ENCODE measurements at places on chromosomes 3 and 15. TPM values are rescaled to one million over a fixed set of nuclear protein-coding genes. Genes with fewer than 3 reads are reported as not detected.

DNA sequence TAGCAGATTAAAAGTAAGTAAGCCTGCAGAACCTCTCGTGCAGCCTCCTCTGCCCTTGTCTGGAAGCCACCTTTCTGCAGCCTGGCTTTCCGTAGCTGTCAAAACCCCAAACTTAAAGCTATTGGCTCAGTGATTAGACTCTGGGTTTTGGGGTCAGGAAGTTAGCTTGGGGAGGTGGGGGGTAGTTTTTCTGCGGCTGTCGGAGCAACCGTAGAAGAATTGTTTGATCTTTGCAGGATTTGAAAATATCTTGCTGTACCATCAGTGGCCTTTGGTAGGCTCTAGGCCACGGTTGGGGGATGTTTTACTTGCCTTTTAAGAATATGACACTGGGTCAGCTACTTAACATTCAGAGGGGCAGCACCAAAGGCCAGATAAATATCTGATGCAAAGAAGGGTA, 88.4 kb upstream of the RASGRP1 start:
- no peak for DNase-seq

DNA sequence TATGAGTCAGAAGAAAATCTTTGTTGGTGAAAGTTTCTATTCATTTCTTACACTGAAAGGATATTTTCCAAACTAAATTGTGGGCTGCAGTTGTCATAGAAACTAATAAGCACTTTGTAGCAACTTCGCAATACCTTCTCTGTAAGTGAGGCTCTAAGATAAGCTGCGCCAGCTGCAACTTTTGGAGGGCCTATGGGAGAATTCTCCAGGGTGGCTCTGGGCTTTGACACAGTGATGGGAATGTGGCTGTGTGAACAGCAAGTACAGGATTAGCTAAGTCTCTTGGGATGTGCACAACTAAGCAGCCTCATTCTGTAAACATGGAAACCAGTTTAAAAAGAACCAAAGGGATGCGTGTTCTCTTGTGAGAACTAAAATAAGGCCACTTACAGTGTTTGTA, 124.6 kb upstream of the SGO1 start:
- DNase-seq = peak; percentile 35

DNA sequence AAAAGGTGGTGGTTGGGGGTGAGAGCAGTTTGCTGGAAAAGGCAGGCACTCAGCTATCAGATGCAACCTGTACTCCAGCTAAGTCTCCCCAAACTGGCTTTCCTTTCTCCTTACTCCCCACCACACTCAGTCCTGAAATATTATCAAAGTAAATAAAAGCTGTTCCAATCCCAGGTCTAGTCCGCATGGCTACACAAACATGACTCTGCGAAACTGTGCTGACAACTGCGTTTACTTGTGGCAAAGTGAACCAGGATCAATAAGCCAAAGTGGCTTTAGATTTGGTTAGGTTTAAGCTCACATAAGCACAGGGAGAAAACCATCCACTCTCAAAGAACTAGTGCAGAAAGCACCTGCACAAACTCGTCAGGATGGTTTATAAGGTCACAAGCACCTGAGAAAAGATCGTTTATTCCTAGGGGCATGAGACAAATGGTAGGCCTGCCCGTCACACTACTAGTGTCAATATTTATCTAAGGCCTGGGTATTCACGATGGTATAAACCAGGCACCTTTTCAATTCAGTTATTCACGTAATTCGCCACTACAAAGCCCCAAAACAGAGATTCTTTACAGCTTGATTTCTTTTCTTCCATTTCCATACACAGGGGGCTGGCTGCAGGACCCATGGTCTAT, 25.3 kb downstream of the LRIG1 start:
- DNase-seq = no peak

DNA sequence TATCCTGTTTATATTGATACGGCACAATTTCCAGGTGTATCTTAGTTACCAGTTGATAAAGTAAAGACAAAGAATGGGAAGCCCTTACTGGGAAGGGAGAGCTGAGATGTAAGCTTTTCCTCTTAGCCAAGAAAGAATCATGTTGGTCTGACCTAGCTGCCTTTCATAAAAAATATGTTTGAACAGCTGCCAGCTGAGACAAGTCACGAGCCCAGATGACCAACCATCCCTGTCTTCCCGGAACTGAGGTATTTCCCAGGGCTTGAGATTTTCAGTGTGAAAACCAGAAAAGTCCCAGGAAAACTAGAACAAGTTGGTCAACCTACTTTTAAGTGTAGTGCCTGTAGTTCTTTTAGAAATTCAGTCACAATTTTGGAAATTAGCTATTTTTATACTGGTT, 3.6 kb upstream of the MYH15 start:
- no peak for DNase-seq

GRCh38 chr3:185843635-185844034, 18.8 kb upstream of the IGF2BP2 start:
- no peak for DNase-seq

DNA sequence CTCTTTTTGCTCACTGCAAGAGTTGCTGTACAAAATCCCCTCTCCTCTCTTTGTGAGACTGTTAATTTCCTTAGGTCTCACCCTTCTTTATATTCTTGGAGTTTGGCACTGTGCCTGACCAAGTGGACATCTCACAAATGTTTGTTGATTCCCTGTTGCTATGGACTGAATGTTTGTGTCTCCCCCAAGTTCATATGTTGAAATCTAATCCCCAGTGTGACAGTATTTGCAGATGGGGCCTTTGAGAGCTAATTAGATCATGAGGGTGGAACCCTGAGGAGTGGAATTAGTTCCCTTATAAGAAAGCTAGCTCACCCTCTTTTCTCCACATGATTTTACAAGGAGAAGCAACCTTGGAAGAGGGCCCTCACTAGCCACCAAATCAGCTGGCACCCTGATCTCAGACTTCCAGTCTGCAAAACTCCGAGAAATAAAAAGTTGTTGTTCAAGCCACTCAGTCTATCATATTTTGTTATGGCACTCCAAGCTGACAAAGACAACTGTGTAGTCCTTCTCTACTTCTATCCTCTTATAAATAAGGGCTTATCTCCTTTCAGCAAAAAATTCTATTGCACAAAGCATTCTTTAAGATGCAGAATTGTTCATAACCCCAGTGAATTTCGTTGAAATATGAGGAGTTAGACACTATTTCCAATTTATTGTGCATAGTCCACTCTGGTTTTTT, 65.5 kb upstream of the NPHP3 start:
- no peak for DNase-seq

DNA sequence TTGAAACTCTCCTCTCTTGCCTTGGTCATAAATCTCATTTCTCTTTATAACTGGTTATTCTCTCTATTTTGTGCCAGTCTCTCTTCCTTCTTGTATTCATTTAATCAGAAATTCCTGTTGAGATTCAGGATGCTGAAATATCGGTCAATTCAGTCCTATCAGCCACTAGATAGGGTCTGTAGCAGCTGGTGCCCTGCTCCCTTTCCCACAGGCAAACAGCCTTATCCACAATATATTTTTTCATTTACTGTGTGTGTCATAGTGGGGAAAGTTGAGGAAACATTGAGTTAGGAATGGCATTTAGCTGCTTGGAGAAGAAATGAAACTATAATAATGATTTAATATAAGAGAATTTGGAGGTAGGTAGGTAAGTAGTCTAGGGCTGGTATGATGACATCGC, 146.3 kb downstream of the RBPMS2 start:
- no peak for DNase-seq

GRCh38 chr15:25171856-25172687, 217.3 kb downstream of the SNRPN start:
- DNase-seq = no peak

DNA sequence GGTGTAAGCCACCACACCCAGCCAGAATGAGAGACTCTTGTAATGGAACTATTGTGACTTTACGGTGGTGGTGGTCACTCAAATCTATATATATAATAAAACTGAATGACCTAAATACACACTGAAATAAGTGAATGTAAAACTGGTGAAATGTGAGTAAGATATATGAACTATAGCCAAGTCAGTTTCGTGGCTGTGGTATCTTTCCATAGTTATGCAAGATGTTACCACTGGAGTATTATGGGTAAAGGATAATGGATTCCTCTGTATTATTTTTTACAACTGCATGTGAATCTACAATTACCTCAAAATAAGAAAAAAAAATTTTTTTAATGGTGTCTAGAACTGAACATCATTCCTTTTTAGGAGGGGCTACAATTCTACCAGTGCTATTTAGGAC, 21.9 kb downstream of the PIK3CB start:
- no peak for DNase-seq

DNA sequence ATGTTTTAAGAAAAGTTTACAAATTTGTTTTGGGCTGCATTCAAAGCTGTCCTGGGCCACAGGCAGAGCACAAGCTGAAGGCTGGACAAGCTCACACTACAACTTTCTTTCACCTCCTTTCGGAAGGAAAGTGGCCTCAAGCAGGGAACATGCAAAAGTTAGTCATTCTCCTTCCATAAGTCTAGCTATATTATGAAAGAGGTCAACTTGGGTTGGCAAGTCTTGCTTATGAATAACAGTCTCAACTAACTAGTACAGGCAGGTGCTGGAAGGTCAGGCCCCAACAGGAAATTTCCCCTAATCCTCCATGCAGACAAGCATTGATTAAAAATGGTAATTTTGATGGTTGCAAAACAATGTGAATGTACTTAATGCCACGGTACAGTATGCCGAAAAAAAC, 69.4 kb downstream of the OSBPL10 start:
- no peak for DNase-seq

- no peak for DNase-seq
Observed at GRCh38 chr3:120642368-120642948, 39.6 kb downstream of the HGD start.

- DNase-seq = no peak
Observed at GRCh38 chr3:23781871-23782270, 23.9 kb upstream of the UBE2E1 start.

DNA sequence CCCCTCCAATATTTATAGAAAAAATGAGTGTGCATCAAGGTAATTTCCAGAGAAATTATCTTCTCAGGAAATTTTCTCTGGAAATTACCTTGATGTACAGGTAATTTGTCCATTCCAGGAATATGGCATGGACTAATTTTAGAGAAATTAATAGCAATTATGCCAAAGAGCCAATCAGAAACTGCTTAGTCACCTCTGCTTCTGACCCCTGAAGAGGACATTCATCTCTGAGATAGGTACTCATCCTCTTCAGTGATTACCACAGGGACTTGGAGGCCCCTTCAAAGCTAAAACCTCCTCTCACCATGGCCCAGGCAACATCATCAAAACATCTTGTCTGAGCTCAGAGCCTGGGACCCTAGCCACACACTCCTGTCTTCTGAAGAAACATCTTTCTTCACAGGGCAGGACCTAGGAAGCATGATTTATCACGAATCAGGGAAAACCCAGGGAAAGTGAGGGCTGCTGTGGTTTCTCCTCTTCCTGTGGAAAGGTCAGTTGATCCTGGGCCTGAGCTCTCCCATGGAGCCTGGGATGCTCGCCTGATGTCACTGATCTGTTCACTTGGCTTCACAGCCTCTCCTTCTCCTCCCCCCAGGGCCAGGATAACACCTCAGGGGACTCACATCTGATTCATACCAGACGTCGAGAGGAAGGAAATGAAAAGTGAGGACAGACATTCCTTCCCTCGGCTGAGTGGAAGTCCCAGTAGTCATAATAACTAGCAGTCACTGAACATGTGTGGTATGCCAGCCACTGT, 210.5 kb downstream of the DTWD1 start:
- no peak for DNase-seq

- DNase-seq = no peak
Observed at GRCh38 chr15:59945036-59945435, 59.1 kb upstream of the FOXB1 start.

DNA sequence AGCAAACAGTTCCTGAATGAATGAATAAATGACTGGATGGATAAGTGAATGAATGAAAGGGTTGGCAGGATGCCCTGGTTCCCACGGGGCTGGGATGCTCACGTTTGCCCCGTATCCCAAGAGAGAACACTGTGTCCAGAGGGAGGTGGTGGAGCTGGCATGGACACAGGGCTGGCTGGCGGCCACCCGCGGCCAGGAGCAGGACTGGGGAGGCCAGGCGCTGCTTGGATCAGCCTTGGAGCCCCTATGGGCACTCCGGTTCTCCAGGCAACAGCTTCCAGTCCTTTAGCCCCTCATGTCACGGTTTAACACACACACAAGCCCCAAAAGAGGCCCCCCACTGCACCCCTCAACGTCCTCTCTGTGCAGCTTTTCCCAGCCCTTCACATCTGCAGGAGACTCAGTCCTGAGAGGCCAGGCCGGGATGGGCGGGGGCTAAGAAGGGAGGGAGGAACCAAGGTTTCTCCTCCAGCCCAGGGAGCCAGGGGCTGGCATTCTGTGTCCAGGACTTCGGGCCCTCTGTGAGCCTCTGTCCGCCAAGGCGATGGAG, 86.0 kb upstream of the ALDH1L1 start:
- peak; percentile 63 for DNase-seq

DNA sequence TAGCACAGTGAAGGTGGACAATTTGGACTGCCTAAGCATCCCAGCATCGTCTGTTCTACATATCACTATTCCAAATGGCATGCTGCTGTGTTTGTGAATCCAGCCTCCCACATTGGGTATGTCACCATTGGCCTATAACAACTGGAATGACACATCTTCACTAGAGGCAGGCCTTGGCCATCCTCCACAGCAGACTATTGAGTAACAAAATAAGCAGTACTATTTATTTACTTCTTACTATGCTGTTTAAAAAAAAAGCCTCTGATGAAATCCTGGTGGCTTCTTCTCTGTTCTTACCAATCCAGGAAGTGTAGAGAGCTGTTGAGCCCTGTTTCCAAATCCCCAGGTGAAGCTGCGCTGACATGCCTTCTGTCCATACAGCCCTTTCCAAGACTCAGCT, 30.6 kb upstream of the CERS3 start:
- no peak for DNase-seq

- DNase-seq = no peak
Observed at GRCh38 chr3:156639414-156640023, 34.9 kb upstream of the TIPARP start.

DNA sequence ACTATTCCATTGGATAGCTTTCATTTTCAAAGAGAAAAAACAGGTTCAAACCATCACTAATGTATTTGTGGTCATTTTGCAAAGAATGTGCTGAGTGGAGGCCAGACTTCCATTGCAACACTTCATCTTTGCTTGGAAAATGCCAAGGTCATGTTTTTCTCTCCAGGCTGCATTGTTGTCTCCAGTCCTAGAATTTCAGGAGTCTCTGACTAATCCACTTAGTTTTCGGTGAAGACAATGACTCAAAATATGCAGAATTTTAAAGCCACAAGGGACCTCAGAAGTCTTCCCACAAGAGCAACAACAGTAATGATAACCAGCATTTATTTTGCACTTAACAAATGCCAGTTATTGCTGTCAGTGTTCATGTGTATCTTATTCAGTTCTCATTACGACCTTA, 277.0 kb downstream of the RYR3 start:
- no peak for DNase-seq

- DNase-seq = peak; percentile 60
Observed at GRCh38 chr3:169659096-169659819, 4.3 kb downstream of the MECOM start.

- peak; percentile 15 for DNase-seq
Observed at GRCh38 chr15:44738340-44738984, 2.1 kb downstream of the TRIM69 start.

Gene RTP1
- total RNA-seq = 0.43 TPM

Gene NR1I2
- 0.22 TPM for total RNA-seq

Gene TIMP4
- total RNA-seq = 0.15 TPM

Gene LRRC31
- not detected for total RNA-seq

Gene IGDCC3
- total RNA-seq = 15.8 TPM

Gene RPL4
- 7,728 TPM for total RNA-seq

Gene KNG1
- total RNA-seq = not detected

Gene UROC1
- total RNA-seq = not detected

Gene CPLX3
- not detected for total RNA-seq

Gene GDPGP1
- total RNA-seq = 0.67 TPM

Gene NAA50
- 208 TPM for total RNA-seq

Gene AMT
- 35.4 TPM for total RNA-seq

Gene FGF12
- total RNA-seq = 6.6 TPM

Gene IMPG2
- 0.03 TPM for total RNA-seq

All from neural progenitor cell (in vitro differentiated cells).